ENCODE measurements at places on chromosomes 1 and 21.

DNA sequence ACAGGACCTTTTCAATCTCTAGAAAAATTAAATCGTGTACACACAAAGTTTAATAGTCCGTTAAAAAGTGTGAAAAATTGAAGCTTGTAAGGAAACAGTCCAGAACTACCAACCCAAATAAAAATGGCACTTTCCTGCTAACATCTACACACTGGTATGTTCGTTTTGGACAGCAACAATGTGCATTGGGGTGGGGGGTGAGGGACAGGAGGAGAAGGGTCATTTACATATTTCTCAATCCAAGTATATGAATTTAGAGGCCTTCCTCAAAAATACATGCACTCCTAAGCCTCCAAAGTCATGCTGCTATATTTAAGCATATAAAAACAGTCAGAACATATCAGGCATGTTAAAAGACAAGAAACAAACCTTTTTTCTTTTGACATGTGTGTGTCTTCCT, 2.5 kb downstream of the PPP1R15B start:
- no peak for DNase-seq

GRCh38 chr1:219083631-219084030, 90.0 kb upstream of the LYPLAL1 start:
- DNase-seq: no peak

DNA sequence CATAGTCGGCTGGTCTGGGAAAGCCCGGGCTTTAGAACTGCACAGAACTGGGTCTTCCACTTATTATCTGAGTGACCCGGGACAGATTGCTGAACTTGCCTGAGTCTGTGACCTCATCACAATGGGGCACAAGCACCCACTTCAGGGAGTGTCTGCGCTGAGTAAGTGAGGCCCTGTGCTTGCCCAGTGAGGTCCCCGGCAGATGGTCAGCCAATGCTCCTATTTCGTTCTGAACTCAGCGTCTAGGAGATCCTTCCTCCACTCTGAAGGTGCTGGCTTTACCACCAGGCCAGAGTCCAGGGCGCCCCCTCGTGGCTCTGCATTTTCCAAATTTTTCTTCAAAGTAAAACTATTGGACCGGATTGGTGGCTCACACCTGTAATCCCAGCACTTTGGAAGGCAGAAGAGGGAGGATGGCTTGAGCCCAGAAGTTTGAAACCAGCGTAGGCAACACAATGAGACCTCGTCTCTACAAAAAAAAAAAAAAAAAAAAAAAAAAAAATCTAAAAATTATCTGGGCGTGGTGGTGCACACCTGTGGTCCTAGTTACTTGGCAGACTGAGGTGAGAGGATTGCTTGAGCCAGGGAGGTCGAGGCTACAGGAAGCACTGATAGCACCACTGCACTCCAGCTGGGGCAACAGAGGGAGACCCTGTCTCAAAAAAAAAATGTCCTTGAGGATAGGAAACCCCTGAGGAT, 61.7 kb downstream of the FCRL5 start:
- DNase-seq: peak; percentile 15

DNA sequence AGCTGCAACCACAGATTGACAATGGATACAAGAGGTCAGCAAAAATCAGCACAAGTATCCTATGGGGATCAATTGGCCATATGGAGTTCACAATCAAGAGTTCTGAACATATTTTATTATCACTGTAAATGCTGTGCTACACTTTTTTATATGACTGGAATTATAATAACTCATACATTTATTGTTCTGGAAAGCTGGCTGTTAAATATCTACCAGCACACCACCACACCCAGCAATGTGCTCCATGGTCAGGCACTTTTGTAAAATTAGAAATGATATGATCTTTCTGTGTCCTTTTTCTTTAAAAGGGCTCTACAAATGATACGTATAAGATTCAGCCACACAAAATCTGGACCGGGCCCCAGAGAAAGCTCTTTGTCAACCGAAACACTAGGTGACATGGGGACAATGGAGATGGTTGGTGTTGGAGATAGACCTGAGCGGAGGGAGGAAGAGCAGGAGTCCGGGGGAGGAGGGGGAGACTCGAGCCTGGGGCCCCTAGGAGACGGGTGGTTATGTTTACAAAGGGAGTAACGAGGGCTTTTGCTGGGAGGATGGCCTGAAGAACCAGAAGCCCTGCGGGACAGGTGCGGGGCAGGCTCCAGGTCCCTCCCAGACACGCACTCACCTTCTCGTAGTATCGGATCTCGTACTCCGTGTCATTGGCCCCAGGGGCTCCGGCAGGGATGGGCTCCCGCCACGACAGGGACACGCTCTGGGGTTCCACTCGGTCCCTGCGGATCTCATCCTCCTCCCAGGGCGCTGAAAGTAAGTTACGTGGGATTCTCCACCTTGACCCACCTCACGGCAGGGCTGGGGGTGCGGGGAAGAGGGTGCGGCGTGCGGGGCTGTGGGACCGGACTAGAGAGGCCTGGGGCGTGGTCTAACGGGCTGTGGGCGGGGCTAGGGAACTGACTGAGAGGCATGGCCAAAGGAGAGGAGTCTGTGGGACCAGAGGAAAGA, 30.0 kb downstream of the EPHA10 start:
- DNase-seq: no peak

GRCh38 chr1:177174921-177175634, 4.3 kb downstream of the BRINP2 start:
- no peak for DNase-seq

GRCh38 chr1:97947695-97948094, 26.9 kb upstream of the DPYD start:
- DNase-seq: no peak

DNA sequence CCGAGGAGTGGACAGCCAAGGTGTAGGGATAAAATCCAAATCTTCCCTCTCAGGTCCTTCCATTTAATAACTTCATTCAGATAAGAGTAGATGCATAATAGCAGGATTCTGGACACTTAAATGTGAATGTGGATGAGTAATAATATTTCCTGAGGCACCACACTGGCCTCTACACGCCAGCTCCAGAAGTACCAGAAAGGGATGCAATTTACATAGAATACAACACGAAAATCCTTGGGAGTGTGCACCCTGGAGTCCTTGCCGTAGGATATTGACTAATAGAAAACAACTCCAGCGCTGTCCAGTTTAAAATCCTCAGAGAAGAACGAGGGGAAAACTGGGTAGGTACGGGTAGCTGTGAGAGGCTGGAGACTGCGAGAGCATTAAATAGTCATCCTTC, 6.9 kb downstream of the PLXNA2 start:
- no peak for DNase-seq

DNA sequence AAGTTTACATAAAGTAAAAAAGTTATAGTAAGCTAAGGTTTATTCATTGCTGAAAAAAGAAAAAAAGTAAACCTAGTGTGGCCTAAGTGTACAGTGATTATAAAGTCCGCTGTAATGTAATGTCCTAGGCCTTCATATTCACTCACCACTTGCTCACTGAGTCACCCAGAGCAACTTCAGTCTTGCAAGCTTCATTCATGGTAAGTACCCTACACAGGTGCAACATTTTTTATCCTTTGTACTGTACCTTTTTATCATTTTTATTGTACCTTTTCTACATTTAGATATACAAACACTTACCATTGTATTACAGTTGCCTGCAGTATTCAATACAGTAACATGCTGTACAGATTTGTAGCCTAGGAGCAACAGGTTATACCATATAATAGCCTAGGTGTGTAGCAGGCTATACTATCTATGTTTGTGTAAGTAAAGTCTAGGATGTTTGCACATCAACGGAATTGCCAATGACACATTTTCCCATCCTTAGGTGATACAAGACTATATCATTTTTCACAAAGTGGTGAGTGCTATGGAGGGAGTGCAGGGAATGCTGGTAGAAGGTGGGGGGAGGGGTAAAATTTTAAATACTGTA, 58.0 kb upstream of the DMRTA2 start:
- no peak for DNase-seq

DNA sequence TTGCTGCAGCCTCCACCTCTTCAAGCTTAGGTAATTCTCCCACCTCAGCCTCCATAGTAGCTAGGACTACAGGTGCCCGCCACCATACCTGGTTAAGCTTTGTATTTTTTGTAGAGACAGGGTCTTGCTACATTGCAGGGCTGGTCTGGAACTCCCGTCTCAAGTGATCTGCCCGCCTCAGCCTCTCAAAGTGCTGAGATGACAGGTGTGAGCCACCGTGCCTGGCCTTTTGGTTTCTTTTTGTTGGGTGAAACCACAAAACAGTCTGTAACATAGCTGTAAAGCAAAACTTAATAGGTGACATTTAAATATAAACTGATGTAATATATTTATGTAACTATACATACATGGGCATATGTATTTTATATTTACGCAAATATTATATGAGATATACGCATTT, 3.1 kb upstream of the DNAJC11 start:
- DNase-seq: no peak

DNA sequence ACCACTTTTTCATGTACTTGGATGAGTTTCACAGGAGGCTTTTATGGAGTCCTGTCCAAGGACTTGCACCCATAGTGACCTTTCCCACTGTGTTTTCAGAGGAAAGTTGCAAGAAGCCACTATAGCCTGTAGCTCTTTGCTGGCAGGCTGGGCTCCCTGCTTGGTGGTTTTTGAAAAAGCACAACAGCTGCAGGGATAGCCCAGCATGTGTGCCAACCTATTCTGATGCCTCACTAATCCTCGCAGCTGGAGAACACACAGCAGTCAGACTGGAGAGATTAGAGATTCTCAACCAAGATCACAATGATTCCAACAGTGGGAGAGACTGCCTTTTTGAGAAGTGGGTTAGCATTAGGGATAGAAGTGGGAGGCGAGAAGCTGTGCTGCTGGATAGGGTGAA, 24.1 kb upstream of the ARHGEF11 start:
- no peak for DNase-seq

GRCh38 chr1:8523666-8524206, 205.8 kb downstream of the SLC45A1 start:
- DNase-seq: no peak

GRCh38 chr1:212606395-212607205, 2.0 kb upstream of the ATF3 start:
- DNase-seq: peak; percentile 44
